ENCODE measurements at places on chromosomes 16 and 17.

DNA sequence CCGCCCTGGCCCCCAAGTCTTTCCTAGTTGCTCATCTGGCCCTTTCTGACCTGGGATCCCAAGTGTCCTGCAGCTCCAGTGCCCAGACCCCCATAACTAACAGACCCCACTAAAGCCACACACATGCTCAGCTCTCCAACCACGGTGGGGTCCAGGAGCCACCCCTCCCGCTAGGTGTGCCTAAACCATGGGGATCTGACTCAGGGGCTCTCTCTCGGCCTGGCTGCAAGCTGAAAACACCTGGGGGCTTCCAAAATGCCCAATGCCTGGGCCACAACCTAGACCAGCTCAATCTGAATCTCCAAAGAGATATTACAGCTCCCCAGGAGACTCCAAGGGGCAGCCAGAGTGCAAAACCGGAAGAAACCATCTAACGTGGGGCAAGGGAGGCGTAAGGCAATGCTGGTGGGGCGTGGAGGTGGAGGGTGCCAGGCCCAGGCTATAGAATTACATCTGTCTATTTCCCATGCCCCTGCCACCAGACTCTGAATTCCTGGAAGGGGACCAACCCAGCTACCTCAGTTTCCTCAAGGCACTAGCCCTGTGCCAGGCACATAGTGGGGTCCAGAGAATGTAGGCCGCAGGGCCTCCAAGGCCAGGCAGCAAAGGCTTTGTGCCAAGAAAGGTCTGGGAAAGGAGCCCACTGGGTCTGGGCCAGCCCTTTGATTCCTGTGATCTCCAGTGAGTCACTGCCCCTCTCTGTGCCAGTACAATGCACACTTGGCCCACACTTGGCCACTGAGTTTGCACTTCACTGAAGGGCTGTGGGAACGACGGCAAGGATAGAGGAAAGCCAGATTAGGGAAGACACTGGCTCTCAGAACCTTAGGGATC lies 3.3 kb downstream of the CD2BP2 start:
- no peak for DNase-seq

DNA sequence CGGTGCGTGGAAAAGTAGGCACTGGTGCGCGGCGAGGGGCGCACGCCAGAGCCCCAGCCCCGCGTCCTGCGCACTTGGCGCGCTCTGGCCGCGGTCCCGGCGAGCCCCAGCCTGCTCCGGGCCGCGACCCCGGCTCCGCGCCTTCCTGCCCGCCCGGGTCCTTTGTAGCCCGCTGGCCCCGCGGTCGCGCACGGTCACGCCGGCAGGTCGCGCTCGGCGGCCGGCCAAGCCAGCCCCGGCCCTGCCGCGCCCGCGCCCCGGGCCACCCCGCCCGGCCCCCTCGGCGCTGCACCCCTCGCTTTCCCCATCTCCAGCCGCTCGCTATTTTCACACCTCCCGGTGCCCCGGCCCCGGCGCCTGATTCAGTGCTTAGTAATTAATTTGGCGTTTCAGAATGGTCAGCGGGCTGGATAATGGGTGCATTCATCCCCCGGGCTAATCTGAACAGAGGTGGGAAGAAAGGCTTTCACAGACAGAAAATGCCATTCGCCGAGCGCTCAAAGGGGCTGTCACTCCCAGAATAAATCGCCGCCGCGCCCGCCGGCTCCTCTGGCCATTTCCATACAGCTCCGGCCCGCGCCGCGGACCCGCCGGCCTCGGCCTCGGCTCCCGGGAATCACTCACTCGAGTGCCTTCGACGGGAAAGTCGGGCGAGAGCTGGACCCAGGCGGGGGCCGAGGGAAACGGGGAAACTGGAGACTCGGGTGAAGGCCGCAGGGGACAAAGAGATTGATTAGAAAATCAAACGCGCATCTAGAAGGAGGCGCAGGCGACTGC lies 17.8 kb upstream of the NTN1 start:
- no peak for DNase-seq

- DNase-seq: no peak
Observed at GRCh38 chr17:82787081-82787848, 35.4 kb downstream of the TBCD start.

DNA sequence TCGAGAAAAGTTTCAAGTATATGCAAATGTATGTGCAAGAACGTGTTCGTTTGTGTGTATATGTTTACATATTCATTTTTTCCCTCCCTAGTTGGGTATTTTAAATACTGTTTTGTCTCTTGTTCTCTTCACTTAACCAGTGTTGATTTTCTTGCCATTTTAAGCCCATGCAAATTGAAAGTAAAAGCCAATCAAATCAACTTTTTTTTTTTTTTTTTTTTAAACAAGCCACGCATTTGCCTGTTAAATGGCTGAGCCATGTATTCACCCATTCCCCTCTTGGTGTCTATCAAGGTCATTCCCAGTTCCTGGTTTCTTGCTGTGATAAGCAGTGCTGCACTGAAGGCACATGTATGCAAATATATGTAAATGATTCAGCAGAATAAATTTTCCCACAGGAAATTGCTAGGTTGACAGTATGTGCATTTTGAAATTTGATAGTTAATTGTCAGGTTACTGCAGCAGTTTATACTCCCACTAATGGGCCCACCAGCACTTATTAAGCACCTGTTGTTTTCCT lies 12.2 kb downstream of the ABCC1 start:
- DNase-seq: no peak

DNA sequence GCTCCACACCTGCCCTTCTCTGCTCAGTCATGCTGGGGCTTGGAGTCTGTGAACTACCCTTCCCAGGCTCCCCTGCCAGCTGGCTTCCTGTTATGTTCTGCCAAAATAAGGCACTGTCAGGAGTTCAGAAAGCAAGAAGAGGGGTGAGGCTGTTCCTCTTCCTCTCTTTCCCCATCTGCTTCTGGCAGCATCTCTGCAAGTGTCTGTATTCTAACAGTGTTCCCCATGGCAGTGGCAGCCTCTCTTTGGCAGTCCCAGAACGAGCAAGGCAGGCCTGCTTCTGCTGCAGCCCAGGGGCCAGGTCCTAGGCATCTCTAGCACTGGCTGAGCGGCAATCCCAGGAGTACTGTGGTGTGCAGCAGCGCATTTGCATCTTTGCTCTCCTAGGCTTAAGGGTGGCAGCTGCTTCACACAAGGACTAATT lies 219.1 kb downstream of the STX8 start:
- DNase-seq: no peak

GRCh38 chr16:26177438-26177837 lies 485.7 kb downstream of the HS3ST4 start:
- no peak for DNase-seq
